Karpas-422 (cell line): ENCODE measurements at places on chromosomes 2 and 18. TPM values are rescaled to one million over a fixed set of nuclear protein-coding genes. Genes with fewer than 3 reads are reported as not detected.

DNA sequence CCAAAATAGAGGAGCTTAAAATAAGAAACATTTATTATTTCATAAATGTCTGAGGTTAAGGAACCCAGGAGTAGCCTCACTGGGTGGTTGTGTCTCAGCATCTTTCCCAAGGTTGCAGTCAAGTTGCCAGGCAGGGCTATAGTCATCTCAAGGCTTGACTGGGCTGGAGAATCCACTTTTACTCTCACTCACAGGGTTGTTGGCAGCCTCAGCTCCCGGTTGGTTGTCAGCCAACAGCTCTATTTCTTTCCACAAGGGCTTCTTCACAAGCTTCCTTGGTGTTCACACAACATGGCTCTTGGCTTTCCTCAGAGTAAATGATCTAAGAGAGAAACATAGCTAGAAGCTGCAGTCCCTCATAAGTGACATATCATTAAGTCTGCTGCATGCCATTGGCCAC lies 55.6 kb upstream of the TEX51 start:
- no peak for DNase-seq

ELOA2 gene
- not detected in 2 replicates for total RNA-seq

- no peak for DNase-seq
Observed at GRCh38 chr2:227118353-227118752, 45.7 kb downstream of the COL4A4 start.

ANKRD62 gene
- not detected in 2 replicates for total RNA-seq

DNA sequence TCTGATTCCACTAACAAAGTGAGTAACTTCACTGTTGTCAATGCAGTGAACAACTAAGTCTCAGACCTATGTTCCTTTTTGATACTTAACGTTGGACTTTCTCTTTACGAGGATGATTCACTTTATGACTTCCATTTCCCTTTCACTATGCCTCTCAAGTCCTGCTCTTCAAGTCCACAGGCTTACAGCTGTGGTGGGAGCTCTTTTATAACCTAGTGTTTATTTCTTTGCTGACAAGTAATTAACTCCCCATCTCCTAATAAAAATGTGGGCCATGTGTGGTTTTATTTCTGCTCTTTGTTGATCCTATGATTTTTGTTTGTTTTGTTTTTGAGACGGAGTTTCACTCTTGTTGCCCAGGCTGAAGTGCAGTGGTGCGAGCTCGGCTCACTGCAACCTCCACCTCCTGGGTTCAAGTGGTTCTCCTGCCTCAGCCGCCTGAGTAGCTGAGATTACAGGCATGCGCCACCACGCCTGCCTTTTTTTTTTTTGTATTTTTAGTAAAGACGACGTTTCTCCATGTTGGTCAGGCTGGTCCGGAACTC lies 142.1 kb downstream of the USP34 start:
- no peak for DNase-seq

- DNase-seq = peak; percentile 85
Observed at GRCh38 chr2:241965931-241966412, 96.4 kb downstream of the RTP5 start.

- no peak for DNase-seq
Observed at GRCh38 chr2:121943285-121943684, 187.8 kb downstream of the TSN start.

CAB39 gene
- 45.5 and 89.3 TPM in 2 replicates for total RNA-seq

GPR45 gene
- total RNA-seq = not detected in 2 replicates

GRCh38 chr18:9237981-9238380 lies 96.6 kb upstream of the TWSG1 start:
- no peak for DNase-seq

DNA sequence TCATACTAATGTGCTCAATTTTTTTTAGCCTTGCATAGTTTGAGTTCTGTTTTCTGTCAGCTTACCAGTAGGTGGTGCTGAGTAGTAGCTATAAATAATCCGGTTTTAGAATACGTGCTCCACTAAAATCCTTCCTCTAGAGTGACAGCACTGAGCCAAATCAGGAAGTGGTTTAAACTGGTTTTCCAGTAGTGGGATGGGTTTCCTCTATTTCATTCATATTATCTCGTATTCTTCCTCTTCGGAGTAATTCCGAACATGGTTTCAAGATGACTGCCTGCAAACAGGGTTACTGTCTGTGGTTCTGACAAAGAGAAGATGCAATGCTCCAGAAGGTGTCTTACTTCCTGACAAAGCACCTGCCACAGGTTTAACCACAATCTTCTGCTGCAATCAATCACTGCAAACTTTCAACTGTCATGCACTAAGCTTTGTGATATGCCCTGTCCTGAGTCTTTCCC lies 496.9 kb upstream of the VRK2 start:
- peak; percentile 57 for DNase-seq

- DNase-seq = no peak
Observed at GRCh38 chr2:218024871-218025270, 22.1 kb upstream of the TNS1 start.

GRCh38 chr2:120381661-120382060 lies 35.7 kb downstream of the INHBB start:
- DNase-seq = no peak

GRCh38 chr2:62459106-62459505 lies 46.9 kb downstream of the TMEM17 start:
- no peak for DNase-seq

- no peak for DNase-seq
Observed at GRCh38 chr18:43780782-43781340, 503.6 kb upstream of the SYT4 start.

CYP1B1 gene
- not detected in 2 replicates for total RNA-seq

- no peak for DNase-seq
Observed at GRCh38 chr2:15941481-15941850, 1.1 kb downstream of the MYCN start.

DNA sequence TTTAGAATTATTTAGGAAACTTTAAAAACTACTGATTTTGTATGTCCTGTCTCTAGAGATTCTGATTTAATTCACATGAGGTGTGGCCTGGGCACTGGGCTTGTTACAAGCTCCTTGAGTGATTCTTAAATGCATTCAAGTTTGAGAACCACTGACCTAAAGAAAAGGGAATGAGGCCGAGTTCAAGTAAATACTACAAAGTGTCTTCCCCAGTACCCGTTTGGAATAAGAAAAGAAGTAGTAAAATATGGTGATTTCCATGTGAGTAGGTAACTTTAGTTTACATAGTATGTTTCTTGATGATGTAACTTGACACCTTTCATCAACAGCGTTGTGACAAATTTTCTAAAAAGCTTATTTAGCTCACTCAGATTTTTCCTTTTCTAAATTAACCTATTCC lies 1022.9 kb upstream of the NRXN1 start:
- DNase-seq = no peak

TSPYL6 gene
- total RNA-seq = 0.60 TPM in 1 of 2 replicates, not detected in the other

DNA sequence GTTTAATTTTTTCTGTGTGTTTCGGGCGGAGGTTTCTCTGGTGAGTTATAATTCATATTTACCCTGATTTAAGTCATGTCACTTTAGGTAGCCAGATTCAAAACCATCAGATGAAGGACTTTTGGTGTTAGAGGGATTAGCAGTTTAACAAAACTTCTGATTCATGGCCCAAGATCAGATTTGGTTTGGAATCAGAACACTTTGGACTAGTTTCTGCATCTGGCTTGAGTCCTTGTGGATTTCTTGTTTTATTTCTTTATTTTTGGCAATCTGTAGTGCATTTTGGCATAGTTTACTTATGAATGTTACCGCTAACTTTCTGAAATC lies 3.5 kb downstream of the NEDD4L start:
- DNase-seq = no peak

DNA sequence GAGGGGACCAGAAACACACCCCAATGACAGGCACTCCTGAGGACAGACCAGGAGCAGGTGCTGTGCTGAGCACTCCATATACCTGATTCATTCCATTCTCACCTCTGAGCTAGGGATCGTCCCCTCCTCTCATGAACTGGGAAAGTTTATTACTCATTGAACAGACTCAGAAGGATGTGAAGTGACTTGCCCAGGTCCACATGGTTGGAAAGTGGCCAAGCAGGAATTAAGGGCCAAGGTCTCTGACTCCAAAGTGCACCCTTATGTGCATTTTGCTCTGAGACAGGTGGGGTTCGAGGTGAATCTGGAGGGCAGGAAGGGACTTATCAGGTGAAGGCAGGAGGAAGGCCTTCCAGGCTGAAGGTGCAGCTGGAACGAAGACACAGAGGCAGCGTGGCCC lies 25.1 kb upstream of the PLB1 start:
- no peak for DNase-seq

GRCh38 chr2:68992933-68993332 lies 18.5 kb downstream of the GKN1 start:
- DNase-seq = no peak

GRCh38 chr2:65798641-65799040 lies 366.2 kb upstream of the SPRED2 start:
- no peak for DNase-seq

DNA sequence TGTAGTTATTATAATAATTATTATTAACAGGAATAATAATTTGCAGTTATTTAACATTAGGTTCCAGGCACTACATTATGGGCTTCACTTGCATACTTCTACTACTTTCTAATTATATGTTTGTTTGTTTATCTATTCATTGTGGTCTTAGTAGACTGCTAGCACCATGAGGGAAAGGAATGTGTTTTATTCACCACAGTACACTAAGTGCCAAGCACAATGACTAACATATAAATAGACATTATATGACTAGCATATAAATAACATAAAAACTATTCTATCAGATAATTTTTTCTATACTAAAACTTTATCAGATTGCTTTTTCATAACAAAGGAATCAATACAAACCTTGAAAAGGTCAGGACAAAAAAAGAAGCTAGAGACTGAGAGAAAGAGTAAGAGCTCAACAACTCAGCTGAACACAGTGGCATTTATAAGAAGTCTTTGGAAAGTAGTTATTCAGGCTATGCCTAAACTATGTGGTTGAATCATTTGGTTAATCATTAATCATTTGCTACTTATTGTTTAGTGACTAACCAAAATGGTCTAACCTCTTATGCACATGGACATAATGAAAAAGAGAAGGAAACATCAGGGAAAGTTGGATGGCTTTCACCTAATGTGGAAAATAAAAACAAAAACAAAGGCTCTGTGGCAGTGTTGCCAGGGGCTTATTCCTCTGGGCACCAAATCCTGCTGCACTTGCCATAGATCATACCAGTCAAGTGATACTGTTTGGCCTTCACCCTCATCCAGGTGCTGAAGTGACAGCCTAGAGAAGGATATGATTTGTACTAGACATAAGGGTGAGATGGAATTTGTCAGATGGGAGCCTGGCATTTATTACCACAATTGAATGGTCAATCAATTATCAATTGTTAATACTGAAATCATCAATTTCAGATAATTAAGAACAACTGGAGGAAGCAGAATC lies 174.9 kb downstream of the ETAA1 start:
- no peak for DNase-seq

DNA sequence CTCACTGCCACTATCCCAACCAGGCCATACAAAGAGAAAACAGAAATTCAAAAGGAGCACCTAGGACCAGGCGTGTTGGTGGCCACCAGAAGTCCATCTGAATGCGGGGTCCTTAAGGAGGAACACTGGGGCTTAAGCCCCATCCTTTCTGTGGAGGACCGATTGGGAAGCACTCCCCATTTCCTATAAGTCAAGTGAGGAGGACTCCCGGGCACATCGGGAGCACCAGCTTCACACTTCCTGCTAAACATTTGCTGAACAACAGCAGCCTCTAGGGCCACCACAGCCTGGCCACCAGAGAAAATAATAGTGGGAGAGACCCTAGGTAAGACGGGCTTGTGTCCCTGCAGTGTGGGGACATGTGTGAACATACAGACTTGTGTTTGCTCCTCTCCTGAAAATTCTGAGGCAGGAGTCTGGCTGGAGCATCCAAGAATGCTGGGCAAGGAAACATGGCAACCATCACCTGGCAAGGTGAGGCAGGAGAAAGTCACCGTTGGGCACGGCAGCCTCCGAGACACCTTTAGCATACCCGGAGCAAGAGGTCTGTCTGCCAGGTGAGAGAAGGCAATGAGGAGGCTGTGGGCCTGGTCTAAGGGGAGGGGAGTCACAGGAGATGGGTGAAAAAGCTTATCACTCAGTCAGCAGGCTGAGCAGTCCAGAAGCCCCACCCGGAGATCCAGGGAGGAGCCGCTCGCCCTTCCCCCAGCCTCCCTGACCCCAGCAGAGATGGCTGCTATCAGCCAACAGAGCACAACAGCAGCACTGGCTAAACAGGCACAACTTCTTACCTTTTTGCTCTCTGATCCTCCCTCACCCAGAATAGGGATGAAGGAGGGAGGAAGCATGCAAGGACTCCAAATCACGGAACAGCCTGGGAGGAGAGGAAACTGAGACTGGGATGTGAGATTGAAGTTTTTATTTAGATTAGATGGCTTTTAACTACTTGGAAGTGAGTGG lies 282.3 kb downstream of the EIPR1 start:
- DNase-seq = no peak

SCYGR4 gene
- not detected in 2 replicates for total RNA-seq

CD226 gene
- total RNA-seq = 5.1 and 6.4 TPM in 2 replicates

IL1A gene
- 0.15 TPM in 1 of 2 replicates, not detected in the other for total RNA-seq

VIT gene
- total RNA-seq = not detected in 2 replicates

LBX2 gene
- total RNA-seq = 7.2 and 15.8 TPM in 2 replicates

- DNase-seq = no peak
Observed at GRCh38 chr2:228658998-228659397, 477.5 kb upstream of the SPHKAP start.

DNA sequence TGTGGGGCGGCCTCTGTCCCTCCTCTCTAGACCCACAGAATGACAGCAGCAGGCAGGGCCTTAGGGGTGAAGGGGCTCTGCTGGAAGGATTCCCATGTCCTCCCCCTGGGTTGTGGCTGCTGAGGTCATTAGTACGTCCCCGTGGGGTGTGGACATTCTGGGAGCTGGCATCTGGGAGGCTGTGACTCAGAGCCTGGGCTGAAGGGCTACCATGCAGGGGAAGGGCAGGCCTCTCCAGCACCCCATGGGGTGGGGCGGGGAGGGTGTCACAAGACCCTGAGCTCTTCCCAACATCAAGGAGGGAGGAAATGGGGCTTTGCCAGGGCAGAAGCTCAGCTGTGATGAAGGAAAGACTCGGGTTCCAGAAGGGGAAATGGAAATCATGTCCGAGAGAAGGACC lies 105.8 kb upstream of the SMAD2 start:
- DNase-seq = no peak

BCS1L gene
- 23.5 and 26.2 TPM in 2 replicates for total RNA-seq

APLF gene
- 2.5 and 5.3 TPM in 2 replicates for total RNA-seq

GRCh38 chr2:152433289-152433688 lies 98.3 kb downstream of the FMNL2 start:
- DNase-seq = no peak

DNA sequence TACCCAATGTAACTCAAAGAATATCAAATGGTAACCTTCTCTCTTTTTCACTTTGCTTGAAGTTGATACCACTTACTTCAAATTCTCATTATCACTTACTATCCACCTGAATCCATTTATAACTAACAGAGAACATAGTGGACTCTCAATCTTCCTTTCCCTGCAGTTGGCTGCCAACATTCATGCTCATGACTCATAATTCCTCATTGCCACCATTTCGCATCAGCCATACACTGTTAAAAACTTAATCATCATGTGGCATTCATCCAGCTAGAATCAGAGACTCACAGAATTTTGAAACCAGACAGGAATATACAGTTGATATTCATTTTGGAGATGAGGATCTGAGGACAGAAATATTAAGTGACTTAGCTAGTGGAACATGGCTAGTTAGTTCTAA lies 56.8 kb downstream of the SLC4A10 start:
- DNase-seq = no peak
